Neural progenitor cell (in vitro differentiated cells): ENCODE measurements at places on chromosomes 1 and 21.

DNA sequence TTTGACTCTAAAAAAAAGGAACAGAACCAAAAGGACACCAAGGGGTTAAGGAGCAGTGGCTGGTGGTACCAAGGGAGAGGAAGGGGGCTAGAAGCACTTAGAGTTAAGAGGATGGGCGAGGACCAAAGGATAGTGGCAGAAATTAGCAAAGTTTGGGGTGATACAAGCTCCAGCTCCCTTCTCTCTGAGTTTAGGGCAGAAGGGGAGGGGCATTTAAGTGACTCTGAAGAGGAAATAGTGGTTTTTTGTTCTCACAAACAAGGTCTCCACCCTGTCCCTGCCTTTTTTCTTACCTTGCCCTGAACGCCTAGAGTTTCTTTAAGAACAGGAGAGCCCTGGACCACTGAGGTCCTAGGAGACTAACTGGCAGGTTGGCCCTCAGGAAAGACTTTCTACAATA lies 3.3 kb downstream of the CDC42SE1 start:
- DNase-seq: no peak

DNA sequence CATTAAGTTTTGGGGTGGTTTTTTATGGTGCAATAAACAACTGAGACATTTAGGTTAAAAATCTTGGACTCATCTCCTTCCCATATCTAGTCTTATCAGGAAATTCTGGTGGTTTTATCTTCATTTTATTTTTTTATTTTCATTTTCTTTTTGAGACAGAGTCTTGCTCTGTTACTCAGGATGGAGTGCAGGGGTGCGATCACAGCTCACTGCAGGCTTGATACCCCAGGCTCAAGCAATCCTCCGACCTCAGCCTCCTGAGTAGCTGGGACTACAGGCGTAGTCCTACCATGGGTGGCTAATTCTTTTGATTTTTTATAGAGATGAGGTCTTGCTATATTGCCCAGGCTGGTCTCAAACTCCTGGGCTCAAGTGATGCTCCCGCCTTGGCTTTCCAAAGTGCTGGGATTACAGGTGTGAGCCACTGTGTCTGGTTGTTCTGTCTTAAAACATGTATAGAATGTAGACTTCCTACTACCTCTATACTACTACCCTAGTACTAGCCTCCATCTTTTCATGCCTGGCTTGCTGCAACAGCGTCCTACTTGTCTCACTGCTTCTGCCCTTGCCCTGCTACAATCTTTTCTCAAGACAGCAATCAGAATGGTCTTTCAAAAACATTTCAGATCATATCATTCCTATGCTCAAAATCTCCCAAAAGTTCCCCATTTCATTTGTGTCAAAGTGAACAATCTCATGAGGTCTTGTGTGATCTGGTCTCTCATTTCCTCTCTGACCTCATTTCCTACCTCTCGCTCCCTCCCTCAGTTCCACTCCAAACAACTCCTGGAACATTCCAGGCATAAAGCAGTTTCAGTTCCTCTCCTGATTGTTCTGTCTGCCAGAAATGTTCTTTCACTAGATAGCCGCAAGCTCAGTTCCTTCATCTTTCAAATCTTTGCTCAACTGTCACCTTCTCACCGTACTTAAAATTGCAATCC lies 5.9 kb upstream of the FCGR2A start:
- DNase-seq: no peak

DNA sequence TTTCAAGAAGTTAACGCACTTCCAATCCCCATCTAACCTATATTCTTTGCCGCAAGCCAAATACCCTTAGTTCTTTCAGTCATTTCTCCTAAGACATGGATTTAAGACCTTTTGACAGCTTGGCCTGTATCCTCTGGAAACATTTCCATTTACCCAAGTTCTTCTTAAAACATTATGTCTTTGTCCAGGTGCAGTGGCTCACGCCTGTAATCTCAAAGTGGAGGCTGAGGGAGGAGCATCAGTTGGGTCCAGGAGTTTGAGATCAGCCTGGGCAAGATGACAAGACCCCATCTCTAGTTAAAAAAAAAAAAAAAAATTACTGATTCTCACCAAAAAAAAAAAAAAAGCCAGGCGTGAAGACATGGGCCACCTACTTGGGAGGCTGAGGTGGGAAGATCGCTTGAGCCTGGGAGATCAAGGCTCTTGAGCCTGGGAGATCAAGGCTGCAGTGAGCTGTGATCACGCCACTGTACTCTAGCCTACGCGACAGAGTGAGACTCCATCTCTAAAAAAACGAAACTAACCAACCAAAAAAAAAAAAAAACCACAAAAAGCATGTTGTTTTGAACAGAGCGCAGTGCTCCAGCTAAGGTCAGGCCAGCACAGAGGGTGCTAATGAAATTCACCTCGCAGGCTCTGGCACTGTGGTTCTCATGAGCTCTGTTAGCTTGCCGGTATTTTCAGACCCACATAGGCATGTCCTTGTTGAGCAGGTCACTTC lies 36.0 kb downstream of the NUAK2 start:
- no peak for DNase-seq

GRCh38 chr1:162230096-162230495 lies 146.6 kb downstream of the SPATA46 start:
- DNase-seq: peak; percentile 57

DNA sequence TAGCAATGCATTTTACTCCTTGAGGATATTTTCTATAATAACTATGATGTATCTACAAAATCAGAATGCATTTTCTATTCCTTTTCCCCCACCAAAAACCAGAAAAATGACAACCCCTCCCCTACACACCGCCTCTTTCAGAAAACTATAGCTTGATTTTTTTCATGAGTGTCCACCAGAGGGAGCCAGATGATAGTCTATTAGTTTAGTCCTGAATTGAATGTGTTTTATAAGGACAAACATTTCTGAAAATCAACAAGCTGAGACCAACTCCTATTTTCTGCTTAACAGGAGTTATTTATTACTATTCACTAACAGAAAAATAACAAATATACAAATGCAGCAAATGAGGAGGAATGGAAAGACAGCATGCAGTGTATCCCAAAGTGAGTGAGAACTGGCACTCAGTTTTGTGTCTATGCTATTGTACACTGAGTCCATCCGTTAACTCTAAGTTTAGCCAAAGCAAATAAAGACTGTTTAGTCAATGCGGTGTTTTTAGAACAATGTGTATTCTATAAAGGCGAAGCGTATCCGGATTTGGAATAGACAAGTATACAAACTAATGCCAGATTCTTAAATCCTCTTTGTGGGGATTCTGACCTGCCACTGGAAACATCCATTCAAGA lies 182.6 kb downstream of the VAV3 start:
- peak; percentile 63 for DNase-seq

DNA sequence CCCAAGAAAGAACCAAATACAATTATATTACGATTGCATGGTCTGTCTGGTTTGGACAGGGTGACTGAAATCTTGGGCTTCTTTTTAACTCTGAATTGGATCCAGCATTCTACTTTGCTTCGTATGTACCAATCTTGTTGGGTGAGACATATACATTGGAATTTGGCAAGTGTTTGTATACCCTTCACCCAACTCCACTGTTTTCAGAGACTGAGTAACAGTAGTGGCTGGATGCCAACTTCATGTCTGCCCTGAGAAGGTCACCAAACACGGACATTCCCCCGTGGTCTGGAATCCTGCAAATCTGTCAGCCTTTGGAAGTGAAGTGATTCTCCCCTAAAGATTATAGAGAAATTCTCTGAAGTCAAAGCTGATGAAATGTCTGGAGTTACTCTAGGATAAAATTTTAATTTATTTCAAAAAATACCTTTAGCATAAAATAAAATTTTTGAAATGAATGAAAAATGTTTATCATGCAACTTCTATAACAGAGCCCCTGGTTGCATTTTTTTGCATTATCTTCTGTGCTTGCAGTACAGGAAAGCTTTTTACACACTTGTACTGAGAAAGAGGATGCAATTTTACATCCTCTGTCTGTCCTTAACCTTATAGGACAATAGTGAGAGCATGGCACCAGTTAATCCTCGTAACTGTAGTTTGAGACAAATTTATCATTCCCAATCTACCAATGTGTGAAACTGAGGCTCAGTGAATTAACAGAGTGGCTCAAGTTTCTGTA lies 201.8 kb downstream of the DISC1 start:
- DNase-seq: no peak

DNA sequence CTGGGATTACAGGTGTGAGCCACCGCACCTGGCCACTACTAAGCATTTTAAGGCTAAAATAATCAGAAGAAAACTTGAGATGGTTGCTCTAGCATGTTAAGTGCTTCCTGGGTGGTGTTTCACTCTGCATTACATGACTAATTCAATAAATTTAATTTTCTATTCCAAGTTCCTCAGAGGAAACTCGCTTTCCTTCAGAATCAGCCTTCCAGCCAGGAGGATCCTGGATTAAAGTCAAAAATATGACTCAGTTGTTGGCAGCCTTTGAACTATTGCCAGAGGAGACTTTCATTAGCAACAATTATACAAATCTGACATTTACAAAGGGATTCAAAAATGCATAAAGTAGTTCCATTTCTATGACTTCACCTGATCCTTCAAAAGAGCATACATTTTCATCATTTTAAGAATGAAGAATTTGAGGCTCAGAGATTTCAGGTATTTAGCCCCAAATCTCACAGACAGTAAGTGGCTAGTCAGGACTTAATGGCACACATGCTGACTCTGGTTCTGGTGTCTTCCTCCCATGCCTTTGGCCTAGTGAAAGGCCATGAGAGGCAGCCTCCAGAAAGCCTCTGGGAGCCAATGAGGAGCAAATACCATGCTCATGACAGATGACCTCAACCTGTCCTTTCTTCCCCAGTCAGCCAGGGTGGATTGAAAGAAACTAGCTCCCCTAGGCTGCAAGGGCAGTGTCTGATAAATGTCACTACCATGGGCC lies 115.7 kb downstream of the MAP3K21 start:
- DNase-seq: no peak

GRCh38 chr1:104018922-104019674 lies 269.4 kb downstream of the AMY1C start:
- DNase-seq: no peak

GRCh38 chr21:28927130-28927529 lies 65.5 kb downstream of the LTN1 start:
- DNase-seq: no peak

DNA sequence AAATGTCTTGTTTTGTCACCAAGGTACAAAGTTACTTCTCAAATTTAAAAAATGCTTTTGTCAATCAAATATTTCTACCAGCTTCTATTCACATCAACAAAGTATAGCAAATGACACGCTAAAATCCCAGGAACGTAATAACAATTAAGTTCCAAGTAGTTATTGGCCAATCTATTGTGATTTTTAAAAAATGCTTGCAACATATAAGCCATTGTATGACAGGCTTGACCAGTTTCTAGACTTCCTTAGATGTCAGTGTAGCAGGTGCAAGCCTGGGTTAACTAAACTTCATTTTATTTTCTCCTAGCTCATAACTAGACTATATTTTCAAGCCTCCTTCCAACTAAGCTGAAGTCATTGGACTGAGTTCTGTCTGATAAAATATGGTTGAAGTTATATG lies 494.5 kb upstream of the PKN2 start:
- DNase-seq: no peak

DNA sequence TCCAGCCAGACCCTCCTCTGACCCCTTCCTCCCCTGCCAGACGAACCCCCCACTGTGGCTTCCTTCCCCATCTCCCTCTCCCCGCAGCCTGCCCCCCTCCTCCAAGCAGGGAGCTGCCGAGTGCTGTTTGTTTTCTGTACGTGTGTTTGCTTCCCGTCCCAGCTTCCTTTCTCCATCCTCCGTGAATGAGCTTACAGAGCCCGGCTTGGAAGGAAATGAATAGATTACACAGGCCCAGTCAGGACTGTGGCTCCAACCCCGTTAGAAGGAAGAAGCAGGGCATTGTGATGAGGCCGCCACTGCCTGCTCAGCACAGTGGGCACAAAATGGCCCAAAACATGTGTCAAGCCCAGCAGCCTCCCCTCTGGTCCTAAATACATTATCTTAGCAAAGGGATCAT lies 123.2 kb downstream of the IGSF21 start:
- DNase-seq: no peak

DNA sequence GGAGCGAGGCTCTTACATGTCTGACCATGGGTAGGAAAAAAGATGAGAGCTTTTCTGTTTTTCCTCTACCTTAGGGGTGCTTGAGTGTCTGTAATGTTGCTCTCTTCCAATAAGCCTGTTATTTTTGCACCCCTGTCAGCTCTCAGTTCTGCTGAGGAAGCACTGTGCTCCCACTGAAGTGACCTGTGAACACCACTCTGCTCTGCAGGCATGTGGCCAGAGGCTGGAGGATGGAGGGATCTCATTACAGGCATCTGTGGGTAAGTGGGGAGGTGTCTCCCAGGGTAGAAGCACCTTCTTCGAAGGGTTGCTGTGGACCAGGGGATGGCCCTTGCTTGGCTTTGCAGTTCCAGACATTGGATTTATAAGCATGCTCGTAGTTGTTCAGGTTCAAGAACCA lies 56.8 kb upstream of the RBM15 start:
- no peak for DNase-seq

- DNase-seq: peak; percentile 77
Observed at GRCh38 chr1:6248932-6249738, 5.2 kb downstream of the HES3 start.

- peak; percentile 88 for DNase-seq
Observed at GRCh38 chr1:77888081-77888780, at the start of gene NEXN. TSS of gene NEXN (plus strand) at chr1:77888624. CDS start at chr1:77916107, 27,483 bp downstream.

DNA sequence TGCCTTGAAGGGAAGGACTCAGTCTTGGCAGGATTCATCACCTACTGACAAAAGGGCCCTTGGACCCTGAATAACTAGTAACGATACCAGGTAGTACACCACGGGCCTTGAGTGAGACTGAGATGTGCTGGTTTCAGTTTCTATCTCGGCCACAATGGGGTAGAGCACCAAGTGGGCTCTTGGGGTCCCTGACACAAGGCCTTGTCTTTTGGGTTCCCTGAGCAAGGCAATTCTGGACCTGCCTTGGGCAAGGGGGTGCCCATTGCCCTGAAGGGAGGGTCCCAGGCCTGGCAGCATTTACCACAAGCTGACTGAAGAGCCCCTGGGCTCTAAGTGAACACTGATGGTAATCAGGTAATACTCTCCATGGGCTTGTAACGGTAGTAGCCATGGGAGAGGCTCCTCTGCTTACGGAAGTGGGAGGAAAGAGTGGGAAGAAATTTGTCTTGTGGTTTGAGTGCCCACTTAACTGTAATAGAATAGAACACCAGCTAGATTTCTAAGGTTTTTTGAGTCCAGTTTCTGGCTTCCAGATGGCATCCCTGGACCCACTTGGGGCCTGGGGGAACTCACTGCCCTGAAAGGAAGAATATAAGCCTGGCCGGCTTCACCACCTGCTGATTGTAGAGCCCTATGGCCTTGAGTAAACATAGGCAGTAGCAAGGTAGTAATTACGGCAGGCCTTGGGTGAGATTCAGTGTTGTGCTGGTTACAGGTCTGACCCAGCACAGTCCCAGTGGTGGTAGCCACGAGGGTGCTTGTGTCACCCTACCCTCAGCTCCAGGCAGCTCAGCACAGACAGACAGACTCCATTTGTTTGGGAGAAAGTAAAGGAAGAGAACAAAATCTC lies 58.5 kb downstream of the WDR4 start:
- DNase-seq: no peak

GRCh38 chr1:44810101-44810761 lies 1.9 kb downstream of the BTBD19 start:
- no peak for DNase-seq
